ENCODE measurements at places on chromosomes 2 and 18.
A peak's percentile ranks its signal among the peaks of the same experiment; 100 is the strongest.

- DNase-seq = no peak
Observed at GRCh38 chr2:47704287-47704686, 78.7 kb upstream of the MSH6 start.

DNA sequence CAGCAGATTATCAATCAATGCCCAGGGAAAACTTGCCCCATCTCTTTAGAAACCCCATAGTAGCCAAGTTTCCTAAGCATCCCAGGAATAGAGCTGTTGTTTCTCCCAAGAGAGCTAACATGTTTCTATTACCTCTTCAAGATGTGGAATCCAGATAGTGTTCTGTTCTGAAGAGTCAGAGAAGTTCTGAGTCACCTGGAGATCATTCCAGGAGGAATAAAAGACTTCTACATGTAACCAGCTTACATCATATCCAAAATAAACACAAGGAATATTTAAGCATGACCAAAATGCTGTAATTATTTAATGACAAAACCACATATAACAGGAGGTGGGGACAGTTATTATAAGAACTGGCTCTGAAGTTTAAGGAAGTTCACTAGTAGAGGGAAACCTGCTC is 51.0 kb upstream of the GORASP2 start:
- DNase-seq = peak; percentile 8

GRCh38 chr2:121135168-121135853 is 149.7 kb downstream of the TFCP2L1 start:
- no peak for DNase-seq

GRCh38 chr2:203379156-203379555 is 51.0 kb downstream of the ABI2 start:
- DNase-seq = no peak
